ENCODE measurements at places on chromosomes 2 and 18. TPM values are rescaled to one million over a fixed set of nuclear protein-coding genes. Genes with fewer than 3 reads are reported as not detected.
A peak's percentile ranks its signal among the peaks of the same experiment; 100 is the strongest.

- no peak for DNase-seq
Measured at GRCh38 chr2:58870704-58871103, 629.6 kb upstream of the FANCL start.

GRCh38 chr2:232495292-232495691 is 7.7 kb upstream of the ECEL1 start:
- DNase-seq: no peak

The TSPYL6 gene
- total RNA-seq: not detected

The PROM2 gene
- 147 TPM for total RNA-seq

The IFT172 gene
- 27.2 TPM for total RNA-seq

The MEP1B gene
- not detected for total RNA-seq

The MZT2B gene
- total RNA-seq: 357 TPM

The MROH2A gene
- total RNA-seq: 2.9 TPM

The CFAP210 gene
- 0.96 TPM for total RNA-seq

The CD28 gene
- not detected for total RNA-seq

DNA sequence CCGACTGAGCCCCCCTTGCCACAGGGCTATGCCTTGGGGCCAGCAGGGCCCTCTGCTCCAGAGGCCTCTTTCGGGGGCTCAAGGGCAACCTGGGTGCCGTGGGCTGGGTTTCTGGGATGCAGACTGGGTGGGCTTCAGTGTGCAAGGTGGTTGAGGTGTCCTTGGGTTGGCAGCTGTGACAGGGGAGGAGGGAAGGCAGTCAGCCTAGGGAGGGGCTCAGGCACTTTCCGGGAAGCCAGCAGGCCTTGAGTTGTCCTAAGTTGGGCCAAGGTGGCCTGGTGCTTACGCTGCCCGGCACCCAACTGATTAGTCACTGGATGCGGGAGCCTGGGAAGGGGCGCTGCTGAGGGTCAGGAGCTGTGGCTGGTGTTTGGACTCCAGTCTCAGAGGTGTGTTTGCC is 199.5 kb downstream of the TWIST2 start:
- DNase-seq: no peak

- no peak for DNase-seq
Measured at GRCh38 chr18:46859855-46860254, 57.5 kb downstream of the PIAS2 start.

- DNase-seq: no peak
Measured at GRCh38 chr2:237202288-237203030, 116.8 kb downstream of the COPS8 start.

The PER2 gene
- total RNA-seq: 22.9 TPM

GRCh38 chr2:69521747-69522146 is 84.5 kb upstream of the NFU1 start:
- no peak for DNase-seq

The SPDYA gene
- total RNA-seq: 1.9 TPM

DNA sequence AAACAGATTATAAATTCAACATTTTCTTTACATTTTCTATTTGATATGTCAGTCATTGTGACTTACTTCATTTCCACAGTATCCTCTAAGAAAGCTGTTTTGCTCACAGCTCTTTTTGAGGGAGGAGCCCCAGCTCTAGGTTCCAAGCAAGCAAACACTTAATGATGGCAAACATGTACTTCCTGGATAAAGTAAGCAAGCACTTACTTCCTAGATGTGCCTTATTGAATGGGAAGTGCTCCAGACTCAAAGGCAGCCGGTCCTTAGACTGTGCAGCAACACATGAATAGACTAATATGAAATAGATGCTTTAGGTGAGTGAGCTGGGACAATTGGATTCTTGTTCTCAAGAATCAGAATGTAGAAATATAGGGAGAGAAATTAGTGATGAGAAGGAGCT is 2149.8 kb upstream of the PIK3C3 start:
- no peak for DNase-seq

DNA sequence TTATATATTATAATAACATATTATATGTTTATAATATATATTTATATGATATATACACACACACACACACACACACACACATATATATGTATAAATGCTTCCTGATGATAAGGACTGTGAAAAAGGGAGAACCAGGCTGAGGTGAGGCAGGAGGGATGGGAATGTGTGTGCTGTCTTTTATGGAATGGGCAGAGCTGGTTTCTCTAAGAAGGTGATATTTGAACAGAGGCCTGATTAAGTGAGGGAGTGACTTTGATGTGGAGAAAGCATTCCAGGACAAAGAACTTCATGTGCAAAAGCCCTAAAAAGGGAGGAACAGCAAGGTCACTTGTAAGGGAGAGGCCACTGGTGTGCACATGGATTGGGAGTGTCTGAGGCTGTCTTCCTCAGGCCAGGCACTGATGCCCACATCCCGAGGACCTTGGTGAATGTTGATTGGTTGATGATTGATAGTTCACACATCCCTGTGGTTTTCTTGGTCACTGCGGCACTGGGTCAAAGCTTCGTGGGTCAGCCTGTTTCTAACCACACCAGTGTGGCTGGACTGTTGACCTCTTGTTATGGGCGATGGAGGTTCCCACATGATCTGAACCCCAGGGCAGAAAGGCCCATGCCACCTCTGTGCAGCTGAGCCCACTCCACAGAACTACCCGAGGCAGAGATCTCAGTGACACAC is 196.9 kb downstream of the MYCN start:
- DNase-seq: no peak

The NBEAL1 gene
- total RNA-seq: 19.5 TPM

The SLC66A3 gene
- 17.4 TPM for total RNA-seq

- no peak for DNase-seq
Measured at GRCh38 chr2:210493528-210493927, 17.0 kb upstream of the LANCL1 start.

DNA sequence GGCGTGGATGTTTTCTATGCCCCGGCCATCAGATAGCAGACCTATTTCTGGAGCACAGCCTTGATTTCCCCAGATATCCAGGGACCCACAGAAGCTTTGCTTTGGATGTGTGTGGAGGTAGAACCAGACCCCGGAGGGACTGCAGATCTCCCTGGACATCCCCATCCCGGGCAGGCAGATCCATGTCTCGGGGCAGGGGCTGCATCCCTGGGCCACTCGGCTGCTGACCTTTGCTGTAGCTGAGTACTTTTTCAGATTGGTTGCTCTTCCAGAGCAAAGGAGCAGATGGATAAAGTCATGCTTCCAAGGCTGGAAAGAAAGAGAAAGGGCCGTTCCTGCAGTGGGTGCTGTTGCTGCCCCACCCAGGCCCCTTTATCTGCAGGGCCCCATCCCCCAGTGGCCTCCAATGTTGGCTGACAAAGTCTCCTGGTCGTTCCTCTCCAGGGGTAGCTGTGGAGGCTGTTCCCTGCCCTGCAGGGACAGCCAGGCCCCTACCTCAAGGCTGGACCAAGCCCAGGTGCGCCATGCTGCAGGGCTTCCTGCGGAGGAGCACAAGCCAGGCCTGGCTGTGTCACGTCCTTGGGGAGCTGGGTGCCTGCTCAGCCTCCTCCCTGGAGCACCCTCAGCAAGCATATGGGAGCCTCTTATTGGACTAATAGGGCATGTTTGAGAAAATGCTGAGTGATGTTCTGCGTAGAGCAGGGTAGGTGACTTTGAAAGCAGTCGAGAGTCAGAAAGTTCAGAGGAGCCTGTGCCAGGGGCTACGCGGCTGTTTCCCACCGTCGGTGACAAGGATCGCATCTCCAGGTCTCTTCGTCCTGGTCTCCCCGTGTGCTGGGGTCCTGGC is 68.4 kb downstream of the TPO start:
- no peak for DNase-seq

The MFF gene
- 144 TPM for total RNA-seq

DNA sequence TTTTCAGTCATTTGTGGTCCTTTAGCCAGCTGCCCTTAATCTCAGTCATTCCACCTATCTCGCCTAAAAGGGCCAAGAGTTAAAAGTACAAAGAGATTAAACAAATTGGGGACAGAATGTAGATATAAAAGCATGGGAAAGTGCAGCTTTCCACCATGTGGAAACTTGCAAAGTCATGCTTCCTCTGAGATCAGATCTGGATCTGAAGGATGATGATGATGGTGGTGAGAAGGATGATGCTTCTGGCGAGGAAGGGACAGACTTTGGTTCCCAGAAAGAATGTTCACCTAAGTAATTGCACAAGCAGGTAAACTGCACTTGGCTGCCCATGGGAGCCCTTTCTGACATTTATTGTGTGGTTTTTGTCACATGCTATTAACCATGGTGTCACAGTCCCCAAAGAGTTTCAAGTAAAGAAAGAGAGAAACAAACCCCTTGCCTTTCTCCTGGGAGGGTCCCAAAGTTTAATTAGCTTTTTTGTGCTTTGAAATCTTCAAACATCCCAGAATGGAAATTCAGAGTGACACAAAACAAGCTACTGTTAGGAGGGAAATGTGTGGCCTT is 34.7 kb downstream of the KLF7 start:
- DNase-seq: no peak

GRCh38 chr2:222523783-222524544 is 99.6 kb downstream of the SGPP2 start:
- DNase-seq: no peak

DNA sequence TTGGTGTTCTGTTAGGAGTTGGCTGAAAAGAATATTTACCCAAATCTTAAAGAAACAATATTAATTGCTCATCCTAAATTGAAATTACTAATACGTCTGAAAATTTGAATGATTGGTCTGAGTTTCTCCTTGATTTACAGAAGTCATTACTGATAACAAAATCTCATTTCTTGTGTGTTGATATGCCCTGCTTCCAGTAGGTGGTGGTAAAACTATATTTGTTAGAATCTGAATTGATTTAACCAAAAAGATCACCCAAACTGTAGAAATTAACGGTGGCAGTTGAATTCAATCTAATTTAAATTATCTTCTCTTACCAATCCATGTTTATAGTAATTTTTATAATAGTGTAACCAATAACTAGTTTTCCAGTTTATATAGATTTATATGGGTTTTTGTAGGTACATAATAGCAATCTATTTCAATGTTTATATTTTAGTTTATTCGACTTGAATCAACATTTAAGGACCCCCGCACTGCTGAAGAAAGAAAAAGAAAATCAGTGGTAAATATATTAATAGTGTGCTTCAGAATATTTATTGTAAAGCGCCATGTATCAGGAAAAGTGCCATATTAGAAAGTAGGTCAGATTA is 38.3 kb downstream of the PAPOLG start:
- no peak for DNase-seq

The SLC16A14 gene
- 0.57 TPM for total RNA-seq

GRCh38 chr2:85799215-85799956 is 45.6 kb downstream of the ATOH8 start:
- peak; percentile 73 for DNase-seq

The ELAC1 gene
- 5.2 TPM for total RNA-seq

- DNase-seq: no peak
Measured at GRCh38 chr2:166958986-166959481, 70.8 kb downstream of the XIRP2 start.

DNA sequence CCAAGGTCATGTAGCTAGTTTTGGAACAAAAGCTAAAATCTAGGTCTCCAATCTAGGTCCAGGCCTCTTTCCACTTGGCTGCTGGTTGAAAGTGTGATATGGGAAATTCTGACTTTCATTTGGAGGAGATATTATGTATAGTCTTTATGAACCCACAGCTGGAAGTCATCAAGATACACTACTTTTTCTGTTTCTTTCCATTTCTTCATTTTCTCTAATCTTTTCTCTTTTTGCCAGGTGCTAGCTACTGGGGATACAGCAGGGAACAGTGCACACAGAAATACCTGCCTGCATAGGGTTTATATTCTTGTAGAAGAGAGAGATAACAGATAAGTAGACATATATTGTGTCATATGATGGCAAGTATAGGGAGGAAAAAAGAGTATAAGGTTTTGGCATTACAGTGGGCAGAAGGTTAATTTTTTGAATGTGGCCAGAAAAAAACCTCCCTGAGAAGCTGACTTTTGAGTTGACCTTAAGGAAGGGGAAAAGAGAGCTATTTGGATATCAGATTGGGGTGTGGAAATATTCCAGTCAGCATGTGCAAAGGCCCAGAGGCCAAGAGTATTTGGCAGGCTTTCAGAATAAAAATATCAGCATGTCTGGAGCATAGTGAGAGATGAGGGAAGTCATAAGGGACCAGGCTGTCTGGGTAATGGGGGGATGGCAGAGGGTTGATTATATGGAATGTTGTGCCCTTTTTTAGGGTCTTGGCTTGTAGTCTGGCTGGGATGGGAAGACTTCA is 15.6 kb downstream of the IL1R1 start:
- DNase-seq: no peak

DNA sequence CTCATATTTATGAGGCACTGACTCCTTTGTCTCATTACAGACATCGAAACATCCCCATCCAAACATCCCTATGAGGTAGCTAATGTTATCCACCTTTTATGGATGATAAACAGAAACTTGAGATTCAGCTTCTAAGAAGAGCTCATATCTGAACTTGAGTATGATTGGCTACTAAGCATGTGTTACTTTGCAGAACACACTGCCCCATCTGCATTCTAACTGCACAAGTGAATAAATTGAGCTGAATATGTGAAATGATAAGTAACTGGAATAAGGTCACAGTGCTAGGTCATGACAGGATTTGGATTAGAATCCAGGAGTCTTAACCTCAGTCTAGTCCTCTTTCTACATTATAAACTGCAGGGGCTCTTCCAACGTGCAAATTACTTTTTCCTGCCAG is 172.7 kb downstream of the SETBP1 start:
- DNase-seq: no peak

The PPP1R1C gene
- 27.5 TPM for total RNA-seq

GRCh38 chr2:191691016-191691735 is 13.2 kb downstream of the NABP1 start:
- no peak for DNase-seq

The MYO7B gene
- total RNA-seq: not detected

DNA sequence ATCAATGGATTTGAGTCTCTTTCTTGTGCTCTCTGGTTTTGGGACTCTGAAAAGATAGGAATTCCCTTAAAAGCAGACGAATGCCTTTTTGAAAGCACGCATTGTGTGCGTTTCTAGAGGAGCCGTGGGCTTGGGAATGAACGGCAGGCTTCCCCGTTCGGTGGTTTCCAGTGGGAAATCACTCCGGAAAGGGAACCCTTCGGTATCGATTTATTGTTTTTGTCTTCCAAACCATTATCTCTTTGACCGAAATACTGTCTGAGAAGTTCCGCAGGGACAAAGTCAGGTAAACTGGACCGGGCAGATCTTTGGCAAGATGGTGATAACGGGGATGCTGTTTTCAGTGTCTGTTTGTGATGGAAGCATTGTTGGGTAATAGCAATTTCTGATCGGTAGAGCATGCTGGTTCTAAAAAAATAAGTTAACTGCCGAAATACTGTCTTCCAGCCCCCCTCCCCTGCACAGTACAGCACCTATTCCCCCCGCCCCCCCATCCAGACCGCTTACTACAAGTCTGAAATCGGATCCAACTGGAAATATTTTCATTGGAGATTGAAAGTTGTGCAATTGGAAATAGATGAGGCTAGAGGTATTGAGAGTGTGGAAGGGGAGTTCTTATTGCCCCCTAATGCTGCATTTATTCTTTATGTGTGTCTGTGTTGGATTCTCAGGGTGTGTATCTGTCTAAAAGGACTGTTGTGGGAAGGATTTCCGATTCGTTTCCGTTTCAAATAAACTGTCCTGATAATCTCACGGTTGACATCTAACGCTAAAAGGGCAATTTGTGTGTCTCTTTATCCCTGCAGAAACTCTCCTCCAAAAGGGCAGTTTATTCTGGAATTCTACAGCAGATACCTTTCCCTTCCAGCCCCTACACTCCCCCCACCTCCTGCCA is 635 bp downstream of the SETBP1 start:
- no peak for DNase-seq

- DNase-seq: peak; percentile 84
Measured at GRCh38 chr2:27209621-27210401, 2.0 kb upstream of the ATRAID start.

Measured in PC-9 (cell line).